ENCODE measurements at places on chromosomes 3 and 15. TPM values are rescaled to one million over a fixed set of nuclear protein-coding genes. Genes with fewer than 3 reads are reported as not detected.

DNA sequence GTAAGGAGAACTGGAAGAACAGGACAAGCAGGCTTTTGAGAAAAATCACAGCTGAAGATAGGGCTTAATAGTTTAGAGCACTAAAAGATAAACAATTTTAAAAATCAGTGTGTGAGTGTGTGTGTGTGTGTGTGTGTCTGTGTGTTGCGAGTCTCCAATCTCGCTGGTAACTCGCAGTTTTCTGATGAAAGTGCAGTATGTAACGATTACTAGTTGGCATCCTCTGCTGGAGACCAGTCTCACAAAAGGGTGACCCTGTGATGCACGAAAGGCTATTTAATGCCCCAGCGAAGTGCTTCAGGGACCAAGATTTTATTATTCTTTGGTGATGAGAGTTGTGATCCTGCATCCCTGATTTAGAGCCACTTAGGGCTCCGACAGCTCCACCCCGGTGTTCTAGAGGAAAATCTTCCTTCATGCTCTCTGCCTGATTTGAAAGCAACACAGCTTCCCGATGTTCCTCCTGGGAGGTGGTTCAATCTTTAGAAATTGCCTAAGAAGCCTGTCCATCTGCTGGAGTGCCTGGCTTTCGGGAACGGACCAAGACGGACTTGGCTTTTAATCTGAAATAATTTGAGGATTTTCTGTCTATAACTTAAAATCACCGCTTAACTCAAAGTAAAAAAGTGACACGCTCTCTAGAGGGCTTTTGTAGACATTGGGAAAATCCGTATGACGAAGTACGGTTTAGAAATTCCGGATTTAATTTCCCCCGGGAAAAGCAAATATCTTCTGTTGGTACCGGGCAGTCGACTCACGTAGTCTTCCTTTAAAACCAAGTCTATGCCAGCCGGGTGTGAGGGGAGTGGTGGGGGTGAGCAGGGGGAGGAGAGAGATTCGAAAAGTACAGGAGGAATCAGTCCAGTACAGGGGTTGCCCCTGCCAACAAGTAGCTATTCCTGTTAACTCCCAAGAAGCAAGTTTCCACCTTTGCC is 1.1 kb upstream of the ALCAM start:
- DNase-seq, result no peak

GRCh38 chr15:38559636-38560307 is 4.8 kb downstream of the RASGRP1 start:
- DNase-seq, result no peak

- no peak for DNase-seq
These were observed 45.9 kb downstream of the SLCO2A1 start for GRCh38 chr3:133983576-133984560.

DNA sequence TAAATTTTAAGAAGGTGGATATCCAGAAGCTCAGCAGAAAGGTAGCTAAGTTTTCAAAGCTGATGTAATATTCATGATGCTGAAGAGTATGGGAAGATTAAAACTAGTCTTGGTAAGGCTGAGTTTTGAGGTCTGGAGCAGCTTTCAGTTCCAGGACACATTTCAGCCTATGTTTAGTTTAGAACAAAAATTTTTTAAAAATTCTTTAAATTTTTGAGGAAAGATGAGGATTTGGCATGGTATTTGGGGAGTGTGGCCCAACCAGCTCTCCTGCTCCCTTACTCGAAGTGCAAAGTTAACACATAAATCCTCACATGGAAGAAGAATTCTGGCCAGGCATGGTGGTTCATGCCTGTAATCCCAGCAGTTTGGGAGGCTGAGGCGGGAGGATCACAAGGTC is 1039.1 kb downstream of the NAALADL2 start:
- no peak for DNase-seq

DNA sequence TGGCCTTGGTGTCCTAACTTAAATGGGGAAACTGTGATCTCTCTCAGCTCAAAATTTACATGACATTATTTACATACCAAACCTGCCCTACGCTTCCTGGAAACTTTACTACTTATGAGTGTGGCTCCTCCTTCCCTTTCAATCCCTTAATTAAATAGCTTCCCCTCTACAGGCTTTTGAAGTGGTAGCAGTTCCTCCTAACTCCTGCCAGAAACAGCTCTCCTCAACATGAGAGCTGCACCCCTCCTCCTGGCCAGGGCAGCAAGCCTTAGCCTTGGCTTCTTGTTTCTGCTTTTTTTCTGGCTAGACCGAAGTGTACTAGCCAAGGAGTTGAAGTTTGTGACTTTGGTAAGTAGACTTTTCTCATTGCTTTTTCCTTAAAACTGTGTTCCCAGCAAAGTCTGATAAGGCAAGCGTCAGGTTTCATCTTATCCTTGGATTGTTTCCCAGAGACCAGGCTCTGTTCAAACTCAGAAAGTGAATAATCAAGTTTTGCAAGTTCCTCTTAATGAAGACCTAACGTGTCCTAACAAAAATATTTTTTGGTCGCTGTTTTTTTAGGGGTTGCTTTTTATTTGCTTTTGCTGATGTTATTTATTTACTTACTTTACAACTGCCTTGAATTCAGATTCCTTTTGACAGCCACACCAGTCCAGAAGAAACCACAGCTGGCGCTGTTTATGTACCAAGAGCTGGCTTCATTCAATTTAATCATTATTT is at the start of gene ACP3:
ACP3 (plus strand) TSS at position 179 of the 720 bp plus-strand sequence; CDS start at position 229, 50 bp downstream.
- DNase-seq, result peak; percentile 3

DNA sequence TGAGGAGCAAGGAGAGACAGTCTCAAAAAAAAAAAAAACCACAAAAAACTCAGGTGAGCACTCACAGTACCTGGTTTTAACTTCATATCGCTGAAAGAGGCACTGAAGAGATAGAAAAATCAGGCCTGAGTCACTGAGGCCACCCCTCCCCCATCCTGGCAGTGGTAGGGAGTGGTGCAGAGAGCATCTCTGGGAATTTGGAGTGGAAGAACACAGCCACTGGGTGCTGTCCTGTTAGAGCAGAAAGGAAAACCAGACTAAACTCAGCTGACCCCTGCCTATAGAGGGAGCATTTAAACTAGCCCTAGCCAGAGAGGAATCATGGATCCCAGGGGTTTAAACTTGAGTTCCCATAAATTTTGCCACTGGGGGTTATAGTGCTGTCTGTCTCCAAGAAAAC is 22.2 kb upstream of the DNAJC13 start:
- no peak for DNase-seq

DNA sequence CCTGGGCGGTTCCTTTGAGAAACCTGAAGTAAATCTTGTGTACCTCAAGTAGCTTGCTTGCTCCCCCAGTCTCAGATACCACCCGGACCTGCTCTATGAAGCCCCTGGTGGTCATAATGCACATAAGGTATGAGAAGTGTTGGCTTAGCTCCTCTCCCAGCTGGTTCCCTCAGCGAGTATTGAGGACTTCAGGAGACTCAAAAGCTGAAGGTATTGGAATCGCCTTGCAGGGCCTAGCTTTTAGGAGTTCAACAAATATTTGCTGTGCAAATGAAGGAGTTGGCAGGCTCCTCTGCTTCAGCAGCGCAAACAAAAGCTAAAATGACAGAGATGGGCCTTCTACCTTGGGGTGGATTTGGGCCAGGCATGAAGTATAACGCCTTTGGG is 1.7 kb downstream of the CMTM8 start:
- peak; percentile 41 for DNase-seq

- DNase-seq, result no peak
These were observed 2.4 kb downstream of the SIAH2 start for GRCh38 chr3:150760431-150761200.

DNA sequence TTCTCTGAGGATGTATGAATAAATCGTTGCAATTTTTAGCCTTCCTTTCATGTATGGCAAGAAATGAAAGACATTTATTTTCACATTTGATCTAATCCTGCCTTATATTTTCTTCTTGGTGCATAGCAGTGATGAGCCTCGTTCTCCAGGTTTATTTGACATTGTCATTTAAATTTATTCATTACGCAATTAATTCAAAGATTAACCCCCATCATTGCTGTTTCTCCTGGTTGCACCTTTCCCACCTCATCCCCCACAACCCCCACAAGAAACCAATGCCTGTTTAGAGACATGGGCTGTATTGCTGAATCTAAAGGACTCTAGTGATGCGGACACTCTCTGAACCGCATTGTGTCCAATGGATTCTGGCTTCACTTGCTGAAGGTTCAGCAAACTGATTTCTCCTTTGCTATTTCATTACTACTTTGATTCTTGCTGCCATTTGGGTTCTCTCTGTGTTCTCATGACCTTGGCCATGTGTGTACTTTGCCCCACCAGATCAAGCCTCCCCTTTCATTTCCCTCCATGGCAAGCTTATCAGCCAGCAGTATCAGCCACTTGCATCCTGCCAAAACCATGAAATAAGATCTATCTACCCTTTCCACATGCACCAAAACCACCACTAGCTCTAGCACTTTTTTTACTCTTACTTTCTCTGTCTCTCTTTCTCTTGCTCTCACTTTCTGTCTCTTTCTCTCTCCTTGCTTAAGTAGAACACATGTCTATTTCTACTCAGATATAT is 382.7 kb downstream of the GBE1 start:
- DNase-seq, result no peak

GRCh38 chr3:58683001-58683458 is 16.5 kb upstream of the FAM3D start:
- DNase-seq, result peak; percentile 92

DNA sequence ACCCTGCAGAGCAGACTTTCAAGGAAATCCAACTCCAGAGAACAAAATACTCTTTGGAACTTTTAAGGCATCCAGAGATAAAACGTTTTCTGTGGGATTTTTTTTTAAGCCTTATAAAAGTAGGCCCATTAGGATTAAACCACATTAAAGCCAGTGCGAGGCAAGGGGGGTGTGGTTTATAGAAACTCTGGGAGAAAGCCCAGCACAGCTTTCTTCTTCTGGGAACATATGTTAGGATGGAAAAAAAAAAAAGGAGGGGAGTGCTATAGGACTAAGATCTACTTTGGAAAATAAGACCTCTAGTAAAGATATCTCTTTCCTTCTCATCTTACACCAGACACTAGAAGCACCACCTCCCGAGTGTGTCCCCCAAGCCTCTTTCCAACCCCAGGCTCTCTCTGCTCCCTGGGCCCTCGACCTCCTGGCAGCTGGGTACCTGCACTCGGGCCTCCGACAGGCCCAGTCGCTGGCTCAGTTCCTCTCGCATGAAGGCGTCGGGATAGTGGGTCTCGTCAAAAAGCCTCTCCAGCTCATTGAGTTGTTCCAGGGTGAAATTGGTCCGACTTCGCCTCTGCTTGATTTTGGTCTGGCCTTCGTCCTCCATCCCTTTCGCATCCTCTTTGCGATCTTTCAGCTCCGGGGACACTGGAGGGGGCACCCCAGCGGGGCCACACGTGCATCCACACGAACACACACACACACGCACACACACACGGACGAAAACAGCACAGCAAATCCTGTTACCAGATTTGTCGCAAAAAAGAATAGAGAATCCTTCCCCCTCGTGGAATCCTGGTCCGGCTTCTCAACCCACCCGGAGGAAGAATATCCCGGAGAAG is 3.8 kb downstream of the SHOX2 start:
- no peak for DNase-seq

DNA sequence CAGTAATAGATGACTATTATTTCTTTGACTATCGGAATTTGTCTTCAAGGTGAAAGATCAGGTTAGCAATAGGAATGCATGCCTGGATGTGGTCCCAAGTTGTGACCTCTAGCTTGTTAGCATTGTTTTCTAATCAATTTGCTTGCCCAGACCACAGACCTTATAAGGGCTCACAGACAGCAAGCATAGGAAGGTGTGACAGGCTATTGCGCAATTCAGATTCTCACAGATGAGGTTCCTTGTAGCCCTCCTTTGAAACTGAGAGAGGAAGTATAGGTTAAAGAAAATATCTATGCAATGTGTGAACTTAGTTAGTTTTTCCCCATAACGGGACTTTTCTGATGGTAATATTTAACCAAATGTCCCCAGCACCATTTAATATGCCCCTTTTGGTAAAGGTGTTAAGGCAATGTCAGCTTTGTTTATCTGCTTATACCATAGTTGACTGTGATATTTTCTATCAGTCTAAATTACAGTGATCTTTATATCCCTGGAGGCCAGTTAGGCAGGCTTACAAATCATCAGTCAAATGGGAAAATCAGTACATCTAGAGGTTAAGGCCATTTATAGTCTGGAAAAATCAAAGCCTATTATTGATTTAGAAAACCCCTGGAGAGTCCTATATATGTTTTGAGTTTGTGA is 168.1 kb upstream of the MBNL1 start:
- no peak for DNase-seq

- DNase-seq, result no peak
These were observed 10.6 kb downstream of the RPL32 start for GRCh38 chr3:12830785-12831156.

- no peak for DNase-seq
These were observed 53.0 kb downstream of the SUCLG2 start for GRCh38 chr3:67601385-67601784.

DNA sequence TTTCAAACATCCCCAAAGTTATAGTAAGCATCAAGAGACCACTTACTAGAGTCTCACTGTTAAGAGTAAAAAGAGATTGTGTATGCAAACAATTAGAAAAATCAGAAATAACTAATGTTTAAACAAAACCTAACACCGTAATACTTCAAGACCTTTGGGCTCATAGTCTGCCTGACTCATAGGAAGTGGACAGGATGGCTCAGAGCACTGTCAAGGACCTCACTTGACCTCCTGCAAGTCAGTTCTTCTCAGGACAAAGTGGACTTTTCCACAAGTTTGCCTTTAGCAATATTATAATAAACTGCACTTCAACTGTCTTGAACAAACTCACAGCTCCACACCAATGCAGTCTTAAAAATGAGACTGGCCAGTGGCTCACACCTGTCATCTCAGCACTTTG is 34.8 kb downstream of the IL12A start:
- no peak for DNase-seq

DNA sequence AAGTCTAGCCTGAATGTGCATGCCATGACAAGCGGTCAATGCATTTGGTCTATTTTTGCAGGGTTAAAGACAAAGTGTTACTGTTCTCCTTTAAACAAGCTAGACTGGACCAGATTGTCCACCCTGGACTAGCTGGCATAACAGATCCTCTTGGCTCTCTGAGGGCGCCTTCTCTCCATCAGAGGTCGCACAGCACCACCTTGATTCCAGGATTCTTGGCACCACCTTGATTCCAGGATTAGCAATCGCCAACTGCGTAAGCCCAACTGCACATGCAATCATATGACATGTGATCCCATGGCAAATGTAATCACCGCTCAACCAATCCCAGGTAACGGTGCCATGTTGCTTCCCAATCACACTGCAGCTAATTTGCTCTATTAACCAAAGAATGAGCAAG is 98.6 kb downstream of the OXNAD1 start:
- no peak for DNase-seq

Gene SEMA3G
- 0.10 TPM for total RNA-seq

Gene CAPN3
- 0.59 TPM for total RNA-seq

Gene EPHB3
- 16.6 TPM for total RNA-seq

Gene MYO5A
- 15.2 TPM for total RNA-seq

Gene SLC24A5
- total RNA-seq, result not detected

Gene LNP1
- 10.5 TPM for total RNA-seq

Gene C3orf22
- total RNA-seq, result not detected

Gene TM4SF18
- not detected for total RNA-seq

Measured in SJCRH30 (cell line).